ENCODE measurements at places on chromosomes 5 and 9.

GRCh38 chr5:73946919-73947602 is 321.1 kb downstream of the ARHGEF28 start:
- peak; percentile 73 for DNase-seq

DNA sequence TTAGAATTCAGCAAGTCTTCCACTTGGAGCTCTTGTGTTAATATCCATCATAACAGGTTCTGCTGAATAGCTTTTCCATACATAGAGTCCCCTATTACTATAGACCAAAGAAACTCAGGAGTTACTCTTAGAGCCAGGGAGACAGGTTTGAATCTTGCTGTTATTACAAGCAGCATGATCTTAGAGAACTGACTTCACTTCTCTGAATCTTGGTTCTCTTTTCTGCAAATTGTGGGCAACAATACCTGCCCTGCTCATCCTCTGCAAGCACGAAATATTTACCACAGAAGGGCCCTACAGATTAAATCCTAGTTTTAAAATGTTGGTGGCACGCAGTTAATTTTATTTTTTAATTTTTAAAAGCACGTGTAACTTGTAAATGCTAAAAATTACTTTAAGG is 111.7 kb downstream of the TLR4 start:
- no peak for DNase-seq

GRCh38 chr5:134069553-134069952 is 44.9 kb upstream of the TCF7 start:
- DNase-seq, result no peak

DNA sequence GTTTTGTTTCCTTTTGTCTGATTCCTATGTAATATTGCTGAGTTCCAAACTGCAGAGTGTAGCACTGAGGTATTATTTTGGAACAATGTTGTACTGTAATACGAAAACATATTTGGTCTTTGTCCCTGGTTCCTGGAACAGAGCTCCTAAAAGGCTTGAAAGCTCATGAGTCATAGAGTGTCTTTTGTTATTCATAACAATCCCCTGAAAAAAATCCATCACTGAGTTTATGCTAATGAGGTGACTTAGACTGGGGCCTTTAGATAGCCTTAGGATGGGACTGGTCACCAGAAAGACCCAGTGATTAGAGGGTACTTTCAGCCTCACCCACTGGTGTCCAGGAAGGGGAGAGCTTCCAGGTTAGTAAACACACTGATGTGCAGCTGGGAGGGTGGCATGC is 132.7 kb upstream of the POU5F2 start:
- no peak for DNase-seq

DNA sequence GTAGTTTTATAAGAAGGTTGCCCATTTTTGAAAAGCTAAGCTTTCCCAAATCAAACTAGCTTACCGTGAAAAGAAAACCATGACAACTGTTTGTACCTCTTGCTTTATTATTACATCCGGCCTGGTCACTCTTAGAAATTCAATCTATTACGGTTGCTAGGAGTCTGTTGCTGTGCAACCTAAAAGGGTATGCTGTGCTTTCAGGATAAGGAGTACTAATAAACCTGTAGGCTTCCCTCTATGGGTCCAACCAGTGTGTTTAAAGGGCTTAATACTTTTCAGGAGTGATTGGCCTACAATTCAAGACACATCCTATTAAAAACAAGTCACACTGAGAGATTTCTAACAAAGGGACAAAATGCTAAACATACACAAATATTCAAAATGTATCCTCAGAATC is 27.1 kb downstream of the RFX3 start:
- no peak for DNase-seq

DNA sequence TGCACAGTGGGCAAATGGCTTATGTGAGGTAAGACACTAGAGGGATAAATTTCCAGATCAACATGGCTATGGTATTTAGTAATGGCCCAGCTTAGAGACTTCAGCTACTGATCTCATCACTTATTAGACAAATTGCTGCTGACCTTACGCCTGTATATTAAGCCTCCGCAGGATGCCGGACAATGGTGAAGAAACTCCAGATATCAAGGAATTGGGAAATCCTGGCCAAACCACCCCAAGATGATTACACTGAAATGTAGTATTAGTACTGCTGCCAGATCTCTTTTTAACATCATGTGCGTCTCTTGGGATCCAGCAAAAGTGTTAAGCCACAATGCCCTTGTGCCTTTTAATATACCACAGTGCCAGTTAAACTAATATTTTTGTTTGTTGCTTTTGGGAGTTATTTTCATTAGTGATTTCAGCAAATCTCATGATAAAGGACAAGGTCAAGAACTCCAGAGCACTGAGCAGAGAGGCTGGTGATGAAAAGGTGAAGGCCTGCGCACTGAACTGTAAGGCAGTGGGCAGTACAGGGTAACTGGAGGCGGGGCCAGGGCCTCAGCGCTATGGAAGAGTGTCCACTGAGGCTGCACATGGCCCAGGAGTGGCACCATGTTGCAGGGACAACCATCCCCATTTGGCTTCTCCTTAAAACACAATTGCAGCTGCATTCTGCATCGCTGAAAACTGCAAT is 32.5 kb downstream of the TSTD2 start:
- DNase-seq, result no peak

DNA sequence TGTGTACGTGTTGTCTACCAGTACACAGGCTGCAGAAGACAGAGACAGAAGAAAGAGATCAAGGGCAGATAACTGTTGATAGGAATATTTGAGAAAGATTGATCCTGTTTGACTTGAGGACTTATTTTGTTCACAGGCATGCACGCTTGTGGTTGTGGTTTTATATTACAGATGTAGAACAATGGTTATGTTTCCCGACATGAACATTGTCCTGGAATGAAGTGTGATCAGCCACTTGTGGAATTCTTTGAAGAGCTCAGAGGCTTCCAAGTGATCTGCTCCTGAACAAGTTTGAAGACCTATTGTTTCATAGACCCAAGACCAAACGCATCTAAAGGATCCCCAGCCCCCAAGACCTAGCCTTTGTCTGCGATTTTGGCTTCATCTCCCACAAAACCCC is 13.7 kb downstream of the TEX53 start:
- no peak for DNase-seq
